ENCODE measurements at places on chromosomes 12 and 14. TPM values are rescaled to one million over a fixed set of nuclear protein-coding genes. Genes with fewer than 3 reads are reported as not detected.

CLEC2A gene
- total RNA-seq: not detected

ANKS1B gene
- total RNA-seq: 0.63 TPM

NTN4 gene
- 0.26 TPM for total RNA-seq

PALS1 gene
- total RNA-seq: 5.5 TPM

LETMD1 gene
- 129 TPM for total RNA-seq

GRCh38 chr14:91356181-91356763 is 61.3 kb downstream of the CCDC88C start:
- H3K4me3 ChIP-seq: peak overlapping the region; percentile 78
- peak overlapping the region; percentile 74 for H3K27ac ChIP-seq
- H3K36me3 ChIP-seq: peaks cover 7% of the 10 kb centered on the region
- no peak for DNase-seq
- H3K4me1 ChIP-seq: peaks cover 75% of the 10 kb centered on the region

- H3K4me3 ChIP-seq: no peak overlapping the region
- no peaks in the 10 kb centered on the region for H3K27me3 ChIP-seq
- DNase-seq: no peak
- H3K36me3 ChIP-seq: no peaks in the 10 kb centered on the region
Observed at GRCh38 chr12:7122811-7123769, 5.6 kb downstream of the RBP5 start.

- no peak overlapping the region for H3K4me3 ChIP-seq
- peaks cover 38% of the 10 kb centered on the region for H3K36me3 ChIP-seq
- no peak overlapping the region for H3K27ac ChIP-seq
- no peak for DNase-seq
Observed at GRCh38 chr12:54937929-54938328, 46.6 kb downstream of the TESPA1 start.

GRCh38 chr14:50795909-50796308 is 35.1 kb downstream of the NIN start:
- no peak overlapping the region for H3K27ac ChIP-seq
- no peaks in the 10 kb centered on the region for H3K27me3 ChIP-seq
- H3K4me3 ChIP-seq: no peak overlapping the region
- peaks cover 67% of the 10 kb centered on the region for H3K4me1 ChIP-seq

Data from activated T-cell treated with anti-CD3 and anti-CD28 coated beads, Interleukin-2, amount 50 U/mL, for 72 hours (primary cell).